ENCODE measurements at places on chromosomes 2 and 18.

GRCh38 chr2:70744397-70744796, 23.6 kb downstream of the ADD2 start:
- no peak for DNase-seq

DNA sequence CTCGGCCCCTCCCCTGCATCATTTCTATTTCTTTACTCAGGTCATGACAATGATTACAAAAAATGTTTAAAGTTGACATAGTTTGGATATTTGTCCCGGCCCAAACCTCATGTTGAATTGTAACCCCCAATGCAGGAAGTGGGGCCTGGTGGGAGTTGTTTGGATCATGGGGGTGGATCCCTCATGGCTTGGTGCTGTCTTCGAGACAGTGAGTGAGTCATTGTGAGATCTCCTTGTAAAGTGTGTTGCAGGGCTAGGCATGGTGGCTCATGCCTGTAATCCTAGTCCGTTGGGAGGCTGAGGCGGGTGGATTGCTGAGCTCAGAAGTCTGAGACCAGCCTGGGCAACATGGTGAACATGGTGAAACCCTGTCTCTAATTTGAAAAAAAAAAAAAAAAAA, 9.2 kb upstream of the MAP4K4 start:
- no peak for DNase-seq

DNA sequence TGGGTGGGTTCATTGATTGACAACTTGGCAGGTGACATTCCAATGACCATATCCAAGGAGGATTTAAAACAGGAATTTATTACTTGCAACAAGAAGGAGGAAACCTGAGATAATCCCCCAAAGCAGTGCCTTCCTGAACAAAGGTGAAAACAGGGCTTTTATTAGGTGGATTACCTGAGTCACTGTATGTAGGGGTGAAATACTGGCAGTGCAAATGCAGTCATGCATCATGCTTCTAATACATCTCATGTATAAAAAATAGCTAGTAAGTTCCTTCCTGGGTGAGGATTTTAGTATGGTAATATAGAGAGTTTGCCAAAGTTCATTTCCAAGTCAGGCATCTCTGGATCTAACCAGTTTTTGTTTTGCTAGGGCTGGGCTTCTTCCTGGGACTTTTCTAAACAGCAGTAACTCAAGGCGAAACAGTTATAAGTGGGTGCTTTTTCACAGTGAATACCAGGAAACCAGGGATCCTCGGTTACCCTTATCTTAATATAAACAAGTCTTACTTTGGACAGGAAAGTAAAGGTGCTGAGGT, 583.4 kb upstream of the LRRTM1 start:
- no peak for DNase-seq

DNA sequence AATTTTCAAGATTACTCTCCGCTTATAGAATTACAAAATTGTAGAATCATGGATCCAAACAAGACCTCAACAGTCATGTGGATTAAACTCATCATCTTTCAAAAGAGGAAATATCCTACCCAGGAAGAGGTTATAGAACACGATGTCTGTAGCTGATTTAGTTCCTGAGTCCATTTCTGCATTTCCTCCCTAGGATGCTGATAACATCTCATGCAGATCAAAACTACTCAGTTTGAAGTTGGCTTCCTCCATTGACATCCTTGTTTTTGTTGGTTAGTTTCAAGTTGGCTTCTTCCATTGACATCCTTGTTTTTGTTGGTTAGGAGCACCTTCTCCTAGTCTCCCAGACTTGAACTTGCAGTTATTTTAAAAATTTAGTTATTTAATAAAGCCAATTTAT, 147.5 kb downstream of the PARD3B start:
- no peak for DNase-seq
